ENCODE measurements at places on chromosomes 16 and 17.

DNA sequence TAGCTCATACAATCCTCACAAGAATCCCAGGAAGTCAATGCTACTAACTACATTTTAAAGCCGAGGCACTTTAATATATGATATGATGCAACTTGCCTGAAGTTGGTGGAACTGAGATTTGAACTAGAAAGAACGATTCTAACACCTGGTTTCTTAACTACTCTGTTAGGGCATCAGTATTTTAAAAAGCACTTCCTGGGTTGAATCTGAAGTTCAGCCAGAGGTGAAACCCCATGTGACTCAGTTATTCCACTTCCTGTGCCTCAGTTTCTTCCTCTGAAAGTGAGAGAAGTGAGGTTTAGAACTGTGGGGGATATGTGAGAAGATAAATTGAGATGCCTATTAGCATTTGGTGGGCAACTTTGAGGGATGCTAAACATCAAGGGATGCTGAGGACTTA, 129.4 kb upstream of the ANKFN1 start:
- no peak for DNase-seq

DNA sequence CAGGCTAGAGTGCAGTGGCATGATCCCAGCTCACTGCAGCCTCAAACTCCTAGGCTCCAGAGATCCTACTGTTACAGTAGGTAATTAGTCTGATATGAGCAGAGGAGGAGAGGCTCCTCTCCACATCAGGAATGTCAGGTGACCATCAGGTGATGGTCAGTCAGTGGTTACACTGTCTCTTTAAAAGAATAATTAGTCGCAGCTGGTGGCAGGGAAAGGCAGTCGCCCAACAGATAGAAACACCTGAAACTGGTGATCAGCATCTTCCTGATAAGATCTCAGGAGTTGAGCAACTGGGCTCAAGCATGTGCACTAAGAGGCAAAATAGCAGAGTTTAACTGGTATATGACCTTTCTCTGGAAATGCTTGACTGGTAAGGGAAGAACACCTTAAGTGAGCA, 21.5 kb upstream of the ABCA5 start:
- no peak for DNase-seq

- DNase-seq: no peak
Observed at GRCh38 chr17:43015579-43015978, 6.6 kb downstream of the VAT1 start.

DNA sequence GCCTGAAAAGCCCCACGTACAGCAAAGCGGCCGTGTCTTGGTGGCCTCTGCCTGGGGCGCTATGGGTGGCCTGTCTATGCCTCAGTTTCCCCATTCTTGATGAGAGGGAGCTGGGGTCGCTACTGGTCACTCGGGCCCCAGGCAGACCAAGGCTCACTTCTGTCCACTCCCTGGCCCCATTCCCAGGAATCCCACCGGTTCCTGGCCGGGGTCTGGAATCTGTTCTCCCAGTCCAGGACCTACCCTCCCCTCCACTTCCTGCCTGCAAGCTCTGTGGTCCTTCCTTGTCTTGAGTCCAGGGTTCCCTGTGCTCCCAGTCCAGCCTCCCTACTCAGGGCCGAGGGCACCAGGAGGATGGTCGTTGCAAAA, 24.5 kb downstream of the METRNL start:
- no peak for DNase-seq

DNA sequence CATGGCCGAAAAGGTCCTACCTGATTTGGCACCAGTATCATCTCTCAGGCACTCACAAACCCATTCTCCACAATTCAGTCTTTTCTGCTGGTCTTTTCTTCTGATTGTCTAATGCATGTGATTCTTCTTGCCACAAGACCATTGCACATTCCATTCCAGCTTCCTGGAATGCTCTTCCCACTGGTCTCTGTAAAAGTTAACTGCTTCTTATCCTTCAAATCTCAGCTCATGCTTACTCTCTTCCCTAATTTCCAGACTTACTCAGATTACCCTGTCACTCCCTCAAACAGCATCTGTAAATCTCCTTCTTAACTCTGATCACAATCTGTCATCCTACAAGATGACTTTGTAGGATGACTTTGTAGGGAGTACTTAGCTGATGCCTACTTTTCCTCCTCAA, 320.2 kb downstream of the MAP2K6 start:
- DNase-seq: no peak

DNA sequence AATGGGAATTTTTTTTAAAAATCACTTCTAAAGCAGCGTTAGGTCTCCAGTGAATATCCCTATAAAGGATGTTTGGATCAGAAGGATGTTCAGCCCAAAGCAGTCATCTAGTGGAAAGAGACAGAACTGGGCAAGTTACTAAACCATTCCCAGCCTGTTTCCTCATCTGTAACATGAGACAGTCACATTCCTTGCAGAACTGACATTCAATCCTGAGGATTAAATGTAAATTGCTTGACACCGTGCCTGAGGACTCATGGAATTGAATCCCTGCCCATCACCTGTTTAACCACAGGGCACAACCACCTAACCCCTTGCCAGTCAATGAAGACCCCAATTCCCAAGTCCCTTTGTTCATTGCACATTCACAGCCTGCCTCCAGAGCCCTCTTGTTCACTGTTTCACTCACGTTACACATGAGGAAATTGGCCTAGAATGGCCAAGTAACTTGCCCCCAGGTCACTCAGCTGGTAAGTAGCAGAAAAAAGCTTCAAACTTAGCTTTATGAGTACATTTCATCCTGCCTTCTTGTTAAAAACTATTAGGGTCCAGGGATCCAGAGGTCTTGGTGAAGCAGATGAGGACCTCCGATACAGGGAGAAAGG, 1.4 kb downstream of the CMTM2 start:
- DNase-seq: no peak

GRCh38 chr17:12927541-12928425, 90.0 kb downstream of the ELAC2 start:
- no peak for DNase-seq

GRCh38 chr17:78335209-78335608, 24.7 kb downstream of the SOCS3 start:
- DNase-seq: no peak

DNA sequence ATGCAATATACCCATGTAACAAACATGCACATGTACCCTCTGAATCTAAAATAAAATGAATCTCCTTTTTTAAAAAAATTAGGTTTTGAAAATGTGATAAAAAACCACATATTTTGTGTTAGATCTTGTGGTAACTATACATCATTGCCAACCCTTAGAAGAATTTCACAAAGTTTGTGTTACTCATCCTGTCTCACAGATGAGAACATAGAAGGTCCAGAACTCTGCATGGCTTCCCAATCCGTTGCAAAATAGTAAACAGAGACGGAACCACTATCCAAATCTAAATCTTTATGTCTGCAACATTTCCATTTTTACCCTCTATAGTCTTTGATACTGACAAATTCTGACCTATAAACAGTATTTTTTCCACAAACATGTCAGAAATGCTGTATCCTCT, 759.9 kb downstream of the KCNJ2 start:
- DNase-seq: no peak

DNA sequence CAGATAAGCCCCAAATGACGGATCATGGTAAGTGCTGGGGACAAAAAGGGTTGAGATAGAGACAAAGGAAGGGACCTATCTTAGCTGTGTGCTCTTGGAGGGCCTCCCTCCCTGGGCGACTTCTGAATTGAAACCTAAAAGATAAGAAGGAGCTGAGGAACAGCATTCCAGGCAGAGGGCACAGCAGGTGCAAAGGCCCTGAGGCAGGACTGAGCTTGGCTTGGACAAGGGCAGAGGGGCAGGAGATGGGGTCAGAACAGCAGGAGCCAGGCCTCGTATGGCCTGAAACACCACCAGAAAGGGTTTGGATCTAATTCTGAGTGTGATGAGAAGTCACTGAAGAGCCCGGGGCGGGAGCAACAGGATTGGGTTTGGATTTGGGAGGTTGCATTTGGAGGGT, 75.4 kb downstream of the RTN4RL1 start:
- DNase-seq: no peak

DNA sequence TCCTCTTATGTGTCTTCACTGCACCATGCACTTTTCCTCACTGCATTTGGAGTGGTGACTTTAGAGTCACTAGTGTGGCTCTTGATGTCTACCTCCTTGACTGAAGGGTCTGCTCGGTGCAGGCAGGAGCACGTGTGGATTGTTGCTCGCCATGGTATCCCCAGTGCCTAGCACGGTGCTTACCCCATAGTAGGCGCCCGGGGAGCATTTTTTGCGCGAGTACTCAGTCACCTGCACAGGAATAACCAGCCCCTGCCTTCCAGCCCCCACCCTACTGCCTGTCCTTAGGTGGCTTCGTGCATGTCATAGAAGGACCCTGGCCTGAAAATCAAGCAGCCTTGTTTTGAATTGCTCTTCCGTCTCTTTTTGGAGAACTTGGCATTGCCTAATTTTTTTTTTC, 31.3 kb downstream of the CDRT15 start:
- DNase-seq: no peak

DNA sequence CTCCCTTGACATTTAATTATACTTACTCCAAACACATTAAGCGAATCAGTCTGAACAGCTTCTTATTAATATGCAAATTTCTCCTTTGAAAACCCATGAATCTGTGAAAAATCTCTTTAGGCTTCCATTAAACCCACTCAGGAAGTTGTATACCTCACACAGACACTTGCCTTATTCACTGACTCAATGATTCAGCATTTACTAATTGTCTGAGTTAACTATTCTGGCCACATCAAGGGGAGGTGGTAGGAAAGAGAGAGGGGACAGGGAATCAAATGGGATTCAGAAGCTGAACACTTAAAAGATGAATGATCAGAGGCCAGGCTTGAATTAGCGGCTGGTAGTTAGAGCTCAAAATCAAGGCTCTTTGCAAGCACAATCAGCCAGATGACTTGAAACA, 70.0 kb downstream of the HS3ST3A1 start:
- DNase-seq: no peak

DNA sequence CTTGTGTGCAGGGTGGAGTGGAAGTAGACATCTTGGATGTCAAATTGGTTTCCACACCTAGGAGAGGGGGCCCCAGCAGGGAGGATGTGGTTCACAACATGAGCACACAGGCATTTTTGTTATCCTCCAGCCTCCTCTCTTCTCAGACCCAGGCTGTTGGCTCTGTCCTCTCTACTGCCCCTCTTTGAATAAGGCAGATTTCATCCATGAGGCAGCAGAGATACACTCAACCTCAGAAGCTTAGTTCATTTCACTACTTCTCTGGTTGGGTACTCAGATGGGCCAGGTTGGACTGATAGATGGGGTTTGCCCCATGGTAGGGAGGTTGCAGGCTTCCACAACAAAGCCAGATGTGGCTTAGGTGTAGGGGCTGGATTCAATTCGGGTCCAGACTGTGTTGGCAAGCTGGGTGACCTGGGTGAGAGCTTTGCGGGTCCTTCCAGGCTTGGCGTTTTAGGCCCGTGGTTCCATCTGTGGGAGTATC, 22.2 kb upstream of the NFATC3 start:
- DNase-seq: no peak

DNA sequence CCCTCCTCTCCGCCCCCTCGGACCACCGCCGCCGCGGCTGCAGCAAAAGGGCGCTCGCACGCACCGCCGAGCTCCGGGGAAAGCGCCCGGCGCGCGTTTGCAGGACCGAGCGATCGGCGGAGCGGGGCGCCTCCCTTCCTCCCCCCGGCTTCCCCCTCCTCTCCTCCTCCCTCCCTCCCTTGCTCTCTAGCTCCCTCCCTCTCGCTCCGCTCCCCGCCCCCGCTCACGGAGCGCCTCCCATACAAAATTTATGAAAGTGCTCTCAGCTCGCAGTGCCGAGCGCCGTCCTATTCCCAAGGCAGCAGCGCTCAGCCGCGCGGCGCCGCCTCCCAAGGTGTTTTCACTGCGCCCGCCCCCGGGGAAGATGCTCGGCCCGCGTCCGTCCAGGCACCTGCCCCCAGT, at the start of gene RTN4RL1:
TSS of gene RTN4RL1 (minus strand) at position 115 of the 402 bp plus-strand sequence. CDS start 469 bp downstream, outside the sequence.
- DNase-seq: no peak

- DNase-seq: no peak
Observed at GRCh38 chr16:25297151-25297787, 39.6 kb upstream of the ZKSCAN2 start.

GRCh38 chr17:15403276-15403939, 62.0 kb upstream of the TEKT3 start:
- DNase-seq: no peak

DNA sequence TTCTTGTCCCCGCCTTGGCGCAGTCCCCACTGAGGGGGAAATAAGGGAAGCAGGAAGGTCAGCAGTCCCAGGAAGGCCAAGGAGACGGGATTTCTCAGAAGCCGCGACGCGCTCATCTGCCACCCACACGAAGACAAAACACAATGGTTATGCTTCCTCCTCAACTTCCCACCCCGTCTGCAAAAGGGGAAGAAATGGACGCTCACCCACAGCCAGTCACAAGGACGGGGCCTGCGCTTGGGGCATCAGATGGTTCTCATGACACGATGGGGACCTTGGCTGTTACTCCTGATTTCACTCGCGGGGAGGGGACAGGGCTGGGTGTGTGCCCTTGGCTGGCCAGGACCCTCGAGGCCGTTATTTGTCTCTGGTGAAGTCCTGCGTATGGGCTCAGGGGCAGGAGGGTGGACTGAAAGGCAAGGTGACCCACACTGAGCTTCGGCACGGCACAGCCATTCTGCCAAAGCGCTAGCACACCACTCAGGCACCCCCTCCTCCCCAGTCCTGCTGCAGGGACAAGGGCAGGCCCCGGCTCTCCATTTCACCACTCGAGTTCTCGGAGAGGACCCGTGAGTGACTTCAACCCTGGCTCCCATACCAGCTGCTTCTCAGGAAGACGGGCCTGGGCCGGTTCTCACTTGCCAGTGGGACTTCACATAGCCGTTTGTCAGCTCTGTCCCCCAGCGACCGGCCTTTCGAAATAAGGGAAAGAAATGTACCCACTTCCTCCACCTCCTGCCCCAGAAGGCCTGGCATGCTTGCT, 84.5 kb downstream of the ABR start:
- no peak for DNase-seq

DNA sequence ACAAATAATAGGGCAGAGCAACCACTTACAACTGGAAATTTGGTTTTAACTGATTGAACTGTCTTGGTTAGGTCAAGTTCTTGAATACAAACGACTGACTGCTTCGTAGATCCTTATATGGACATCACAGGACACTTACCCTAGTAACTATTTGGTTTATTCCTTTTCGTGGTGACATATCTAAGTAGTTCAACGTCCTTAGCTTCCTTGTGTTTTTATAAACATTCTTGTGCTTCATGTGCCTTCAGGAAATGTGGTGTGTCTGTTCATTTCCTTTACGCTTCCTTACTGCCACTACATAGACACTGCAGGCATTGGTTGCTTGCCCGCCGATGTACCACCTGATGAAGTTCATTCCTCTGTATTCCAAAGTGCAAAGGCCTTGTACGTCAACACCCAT, 59.3 kb downstream of the USP10 start:
- no peak for DNase-seq

Measured in stimulated activated CD4-positive, alpha-beta T cell treated with anti-CD3 and anti-CD28 coated beads, Interleukin-12 subunit alpha, Interleukin-12 subunit beta, amount 100 ng/mL, for 24 hours (primary cell).